ENCODE measurements at places on chromosomes 5 and 9.

- no peak for DNase-seq
Observed at GRCh38 chr5:127206320-127207113, 84.1 kb upstream of the MEGF10 start.

GRCh38 chr5:10343486-10343885 is 10.0 kb upstream of the MARCHF6 start:
- DNase-seq, result no peak

DNA sequence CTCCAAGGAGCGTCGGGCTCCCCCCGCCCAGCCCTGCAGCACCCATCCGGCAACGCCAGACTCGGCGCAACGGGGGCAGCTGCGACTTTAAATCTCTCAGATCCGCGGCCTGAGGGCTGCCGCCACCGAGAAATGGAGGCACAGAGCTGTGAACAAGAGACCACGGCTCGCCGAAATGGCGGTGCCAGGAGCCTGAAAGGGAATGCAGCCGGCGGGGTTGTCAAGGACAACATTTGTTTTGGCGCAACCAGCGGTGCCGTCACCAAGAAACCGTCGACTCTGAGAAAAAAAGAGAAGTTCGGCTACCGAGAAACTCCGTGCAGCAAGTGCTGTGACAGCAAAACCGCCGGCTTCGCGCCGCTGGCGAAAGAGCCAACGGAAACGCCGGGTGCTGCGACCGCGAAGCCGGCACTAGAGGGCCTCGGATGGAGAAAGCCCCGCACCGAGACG is 2.1 kb upstream of the ANXA2R start:
- peak; percentile 96 for DNase-seq

DNA sequence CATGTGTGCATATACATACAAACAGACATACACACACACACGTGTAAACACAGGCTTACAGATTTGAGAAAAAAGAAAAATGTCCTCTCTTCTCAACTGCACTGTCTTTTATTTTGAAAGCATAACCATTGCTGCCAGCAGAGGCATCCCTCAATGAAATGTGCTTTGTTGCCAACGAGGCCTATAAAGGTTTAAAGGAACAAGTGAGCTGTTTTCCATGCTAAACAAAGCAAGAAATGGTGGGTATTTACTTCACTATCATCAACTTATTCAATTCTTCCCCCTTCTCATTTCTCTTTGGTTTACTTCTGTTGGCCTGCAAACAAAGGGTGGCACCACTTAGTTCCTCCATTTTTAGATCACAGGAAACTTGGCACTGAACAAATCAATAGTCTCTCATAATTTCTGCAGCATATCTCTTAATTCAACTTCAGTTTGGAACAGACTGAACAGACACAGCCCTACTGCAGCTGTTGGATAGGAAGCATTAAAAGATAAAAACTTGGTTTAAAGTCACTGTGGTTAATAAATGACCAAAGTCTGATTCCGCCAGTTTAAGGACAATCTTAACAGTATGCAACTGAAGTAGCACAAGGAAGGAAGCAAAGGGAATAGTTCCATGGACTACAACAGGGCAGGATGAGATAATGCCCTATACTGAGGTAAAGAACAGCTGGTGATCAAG is 21.7 kb downstream of the TTC33 start:
- DNase-seq, result no peak

- DNase-seq, result no peak
Observed at GRCh38 chr9:105233873-105234272, 10.6 kb upstream of the SLC44A1 start.

DNA sequence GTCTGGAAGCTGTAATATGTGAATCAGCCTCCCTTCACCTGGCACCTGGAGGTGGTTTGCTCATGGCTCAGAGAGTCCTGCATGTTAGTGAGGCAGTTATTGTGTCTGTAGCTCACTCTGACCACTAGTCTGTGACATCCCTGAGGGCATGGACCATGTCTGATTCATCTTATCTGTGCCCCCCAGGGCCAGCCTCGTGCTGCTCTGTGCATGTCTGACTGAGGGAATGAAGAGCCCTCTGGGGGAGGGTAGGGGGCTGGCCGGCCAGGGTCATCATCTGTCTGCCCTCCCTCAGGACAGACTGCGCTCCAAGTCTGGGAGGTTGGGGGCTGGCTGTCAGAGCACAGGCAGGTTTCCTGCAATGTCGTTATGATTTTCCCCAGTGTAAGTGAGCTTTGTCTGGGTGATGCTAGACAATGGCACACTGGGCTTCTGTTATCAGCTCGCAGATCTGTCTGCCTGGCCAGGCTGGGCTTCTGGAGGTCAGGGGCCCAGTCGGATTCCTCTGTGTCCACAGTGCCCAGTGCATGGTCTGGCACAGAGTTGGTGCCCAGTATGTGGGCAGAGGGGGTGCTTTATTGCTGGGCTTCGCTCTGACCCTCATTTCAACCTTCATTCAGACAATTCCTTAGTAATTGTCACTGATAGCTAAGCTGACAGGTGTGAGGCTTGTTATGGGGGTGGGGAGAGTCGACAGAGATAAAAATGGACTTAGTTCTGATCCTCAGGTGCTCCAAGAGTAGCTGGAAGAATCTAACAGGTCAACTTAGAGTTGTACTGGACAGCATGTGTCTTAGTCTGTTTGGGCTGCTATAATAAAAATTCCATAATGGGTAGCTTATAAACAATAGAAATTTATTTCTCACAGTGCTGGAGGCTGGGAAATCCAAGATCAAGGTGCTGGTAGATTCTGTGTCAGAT is 85.7 kb upstream of the SHB start:
- no peak for DNase-seq

DNA sequence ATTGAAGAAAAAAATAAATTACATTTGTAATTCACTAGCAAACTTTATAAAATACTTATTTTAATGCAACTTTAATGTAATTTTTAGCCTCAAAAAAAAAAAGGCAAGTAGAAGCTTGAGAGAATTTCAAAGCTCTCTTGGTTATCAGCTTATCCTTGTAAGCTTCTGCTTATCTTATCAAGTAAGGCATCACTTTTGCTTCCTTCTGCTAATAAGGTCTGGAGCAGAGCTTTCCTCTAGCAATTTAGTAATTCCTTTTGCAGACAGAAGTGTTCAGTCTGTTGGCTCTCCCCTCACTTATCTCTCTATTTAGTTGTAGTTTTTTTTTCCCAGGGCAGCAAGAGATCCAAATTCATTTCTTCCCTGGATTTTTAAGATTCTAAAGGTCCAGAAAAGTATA is 525.0 kb downstream of the ISL1 start:
- DNase-seq, result no peak

- no peak for DNase-seq
Observed at GRCh38 chr5:128966375-128966774, 1.1 kb downstream of the SLC27A6 start.

DNA sequence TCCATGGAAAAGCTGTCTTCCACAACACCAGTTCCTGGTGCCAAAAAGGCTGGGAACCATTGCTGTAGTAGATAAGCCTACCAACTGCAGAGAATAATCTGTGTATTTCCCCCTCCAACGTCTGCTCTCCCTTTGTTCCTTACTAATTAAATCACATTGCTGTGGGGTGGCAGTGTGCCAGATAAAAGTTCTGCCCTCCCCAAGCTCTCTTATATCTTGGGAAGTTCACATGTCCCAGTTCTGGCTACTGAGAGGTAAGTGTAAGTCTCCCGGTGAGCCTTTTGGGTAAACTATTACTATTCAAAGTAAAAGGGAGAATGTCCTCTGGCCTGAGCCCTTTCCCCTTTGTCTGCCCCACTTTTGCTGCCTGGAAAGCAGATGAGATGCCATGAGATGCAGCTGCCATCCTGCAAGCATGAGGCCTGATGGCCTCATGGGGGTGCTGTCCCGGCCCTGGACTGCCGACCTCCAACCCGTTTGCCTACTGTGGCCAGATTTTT is 14.7 kb downstream of the ENC1 start:
- DNase-seq, result no peak

GRCh38 chr9:110936719-110937452 is 101.4 kb downstream of the LPAR1 start:
- DNase-seq, result no peak

GRCh38 chr5:17399931-17400330 is 98.1 kb upstream of the TAF11L2 start:
- DNase-seq, result no peak

- DNase-seq, result no peak
Observed at GRCh38 chr9:114216081-114216480, 60.7 kb downstream of the COL27A1 start.

- DNase-seq, result no peak
Observed at GRCh38 chr5:386432-387341, 56.3 kb upstream of the EXOC3 start.

GRCh38 chr5:109281136-109281690 is 128.6 kb downstream of the PJA2 start:
- no peak for DNase-seq

GRCh38 chr5:38589629-38590028 is 33.2 kb upstream of the LIFR start:
- DNase-seq, result no peak

- DNase-seq, result no peak
Observed at GRCh38 chr9:97794666-97795065, 58.4 kb upstream of the FOXE1 start.

- no peak for DNase-seq
Observed at GRCh38 chr9:89514956-89515355, 17.0 kb upstream of the SEMA4D start.

DNA sequence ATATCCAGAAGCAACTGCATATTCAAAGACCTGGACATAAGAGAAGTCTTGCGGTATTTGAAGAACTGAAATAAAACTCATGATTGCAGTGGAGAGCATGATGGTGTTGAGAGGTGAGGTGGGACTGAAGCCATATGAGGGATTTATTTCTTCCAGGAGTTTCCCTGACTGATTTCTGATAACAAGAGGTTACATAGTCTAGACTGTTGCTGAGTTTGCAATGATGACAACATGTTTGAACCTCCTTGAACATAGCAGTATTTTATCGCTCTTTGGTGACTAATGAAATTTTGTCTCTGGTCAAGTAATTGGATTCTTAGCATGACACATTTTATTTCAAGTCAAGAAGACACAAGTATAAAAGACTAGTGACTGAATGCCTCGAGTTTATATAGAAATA is 61.8 kb downstream of the ACTBL2 start:
- DNase-seq, result no peak

DNA sequence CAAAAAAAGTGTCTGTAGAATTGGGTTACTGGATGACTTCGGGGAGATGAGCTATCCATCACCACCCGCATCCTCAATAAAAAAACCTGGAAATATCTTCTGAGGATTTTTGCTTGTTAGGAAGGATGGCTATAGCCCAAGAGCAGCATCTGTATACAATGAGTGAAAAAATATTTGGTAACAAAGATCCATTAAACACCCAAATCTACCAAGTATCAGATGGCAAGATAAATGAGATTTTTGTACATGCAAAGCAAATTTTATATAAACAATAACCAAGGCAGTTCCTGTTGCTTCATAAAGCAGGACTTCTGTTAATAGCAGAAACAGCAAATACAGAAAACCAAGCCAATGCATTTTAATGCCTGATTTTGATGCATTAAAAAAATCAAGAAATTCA is 166.6 kb downstream of the SLC28A3 start:
- DNase-seq, result no peak
